T-helper 1 cell (primary cell): ENCODE measurements at places on chromosomes 3 and 15.

- DNase-seq = no peak
Measured at GRCh38 chr15:75785771-75786574, 57.3 kb upstream of the UBE2Q2 start.

DNA sequence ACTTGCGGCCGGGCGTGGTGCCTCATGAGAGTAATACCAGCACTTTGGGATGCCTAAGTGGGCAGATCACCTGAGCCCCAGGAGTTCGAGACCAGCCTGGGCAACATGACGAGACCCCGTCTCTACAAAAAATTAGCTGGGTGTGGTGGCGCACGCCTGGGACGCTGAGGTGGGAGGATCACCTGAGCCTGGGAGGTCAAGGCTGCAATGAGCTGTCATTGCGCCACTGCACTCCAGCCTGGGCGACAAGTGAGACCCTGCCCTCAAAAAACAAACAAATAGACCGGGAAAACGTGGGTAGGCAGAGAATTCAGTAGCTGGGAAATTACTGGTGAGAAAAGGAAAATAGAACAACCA is 667 bp downstream of the UMPS start:
- no peak for DNase-seq

DNA sequence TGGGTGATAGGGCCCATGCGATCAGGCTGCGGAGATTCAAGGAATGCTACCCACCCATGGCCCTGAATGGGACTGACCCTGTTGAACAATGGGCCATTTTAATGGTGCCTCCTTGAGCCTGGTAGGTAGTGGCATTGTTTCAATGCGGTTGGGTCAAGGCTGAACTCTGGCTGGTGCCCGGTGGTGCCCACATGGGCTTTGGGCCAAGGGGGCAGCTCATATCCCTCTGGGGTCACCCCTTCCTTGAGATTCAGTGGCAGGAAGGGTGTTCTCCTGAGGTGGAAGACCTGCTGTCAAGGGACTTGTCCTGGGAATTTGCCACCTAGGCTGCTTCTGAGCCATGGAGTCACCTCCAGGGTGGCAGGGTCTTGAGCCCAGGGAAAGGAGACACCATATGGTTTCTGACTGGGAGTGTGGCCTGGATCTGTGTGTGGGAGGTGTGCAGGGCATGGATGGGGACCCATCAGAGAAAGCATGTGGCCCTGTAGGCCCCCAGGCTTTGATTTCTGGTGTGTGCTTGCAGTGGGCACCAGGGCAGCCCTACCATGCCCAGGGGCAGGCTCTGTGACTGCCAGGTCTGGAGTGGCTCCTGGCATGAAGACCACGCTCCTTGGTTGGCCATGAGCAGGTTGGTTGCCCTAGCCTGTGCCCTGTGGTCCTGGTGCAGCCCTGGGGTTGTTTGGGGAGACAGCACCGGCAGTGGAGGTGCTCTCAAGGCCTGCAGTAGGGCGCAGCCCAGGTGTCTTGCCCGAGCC is 199.9 kb downstream of the UBE3A start:
- DNase-seq = no peak

GRCh38 chr15:101126618-101127505 is 125.0 kb downstream of the CHSY1 start:
- DNase-seq = no peak

- DNase-seq = no peak
Measured at GRCh38 chr3:60246361-60246760, 1004.9 kb downstream of the FHIT start.

DNA sequence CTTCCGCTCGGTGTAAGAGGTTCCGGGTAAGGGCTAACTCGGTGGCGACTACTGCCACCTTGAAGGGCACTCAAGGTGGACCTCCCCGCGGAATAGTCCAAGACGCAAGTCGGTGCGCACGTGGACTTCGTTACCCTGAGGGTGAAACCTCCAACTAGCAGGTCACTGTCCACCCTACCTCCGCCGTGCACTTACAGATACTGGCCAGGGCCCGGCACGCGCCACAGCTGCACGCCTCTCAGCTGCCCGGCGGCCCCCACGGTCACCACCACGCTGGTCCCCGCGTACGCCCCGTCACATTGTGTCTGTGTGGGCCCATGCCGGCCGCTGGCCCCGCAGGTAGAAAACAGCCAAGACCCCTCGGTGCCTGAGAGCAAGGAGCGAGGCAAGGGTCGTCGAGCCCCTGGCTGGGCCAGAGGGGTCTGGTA is 1.1 kb downstream of the LTK start:
- no peak for DNase-seq
